Omental fat pad (tissue), 4 donors: ENCODE measurements at places on chromosomes 11 and 22.
A peak's percentile ranks its signal among the peaks of the same experiment; 100 is the strongest.

DNA sequence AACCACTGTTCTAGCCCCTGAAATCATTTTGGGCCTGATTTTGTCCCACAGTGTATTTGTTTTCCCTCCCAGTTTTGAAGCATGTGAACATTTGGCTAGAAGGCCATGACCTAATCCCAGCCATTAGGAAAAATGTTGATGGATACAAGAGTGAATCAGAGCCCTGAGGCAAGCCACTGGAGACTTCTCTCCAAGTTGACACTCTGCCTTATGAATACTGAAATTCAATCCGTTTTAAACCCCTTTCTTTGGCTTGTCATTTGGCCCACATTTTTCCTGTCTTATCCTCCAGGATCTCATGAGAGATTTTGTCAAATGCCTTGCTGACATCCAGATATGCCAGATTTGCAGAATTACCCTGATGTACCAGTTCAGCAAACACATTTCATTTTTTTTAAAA, 158.8 kb downstream of the FAT3 start:
- no peak for DNase-seq

GRCh38 chr11:119373921-119374631, 7.4 kb downstream of the USP2 start:
- peak; percentile 68 for DNase-seq

GRCh38 chr11:70112017-70112434, 33.9 kb downstream of the ANO1 start:
- no peak for DNase-seq

- no peak for DNase-seq
Observed at GRCh38 chr11:111819161-111819828, 52.1 kb downstream of the ALG9 start.

DNA sequence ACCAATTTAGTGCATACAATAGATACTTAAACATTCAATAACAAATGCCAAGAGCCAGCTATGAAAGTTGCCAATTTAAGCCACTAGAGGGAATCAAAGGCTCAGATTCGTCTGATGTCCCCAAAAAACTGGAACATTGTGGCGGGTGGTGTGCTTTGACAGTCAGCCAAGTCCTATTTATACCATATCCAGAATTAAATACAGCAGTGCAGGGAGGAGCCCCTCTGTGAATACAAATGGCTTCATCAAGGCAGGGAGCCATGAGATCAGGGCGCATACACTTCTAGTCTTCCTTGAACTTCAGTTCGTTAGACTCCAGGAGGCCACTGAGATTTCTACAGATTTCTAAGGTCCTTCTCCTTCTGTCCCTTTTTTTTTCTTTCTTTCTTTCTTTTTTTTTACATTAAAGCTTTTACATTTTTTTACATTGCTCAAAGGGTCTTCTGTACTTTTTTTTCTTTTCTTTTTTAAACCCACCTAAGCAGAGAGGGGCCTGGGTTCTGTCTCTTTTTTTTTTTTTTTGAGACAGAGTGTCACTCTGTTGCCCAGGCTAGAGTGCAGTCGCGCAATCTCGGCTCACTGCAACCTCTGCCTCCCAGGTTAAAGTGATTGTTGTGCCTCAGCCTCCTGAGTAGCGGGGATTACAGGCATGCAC, 41.5 kb upstream of the HSPA8 start:
- no peak for DNase-seq

GRCh38 chr11:6667733-6668374, 12.2 kb upstream of the DCHS1 start:
- no peak for DNase-seq

DNA sequence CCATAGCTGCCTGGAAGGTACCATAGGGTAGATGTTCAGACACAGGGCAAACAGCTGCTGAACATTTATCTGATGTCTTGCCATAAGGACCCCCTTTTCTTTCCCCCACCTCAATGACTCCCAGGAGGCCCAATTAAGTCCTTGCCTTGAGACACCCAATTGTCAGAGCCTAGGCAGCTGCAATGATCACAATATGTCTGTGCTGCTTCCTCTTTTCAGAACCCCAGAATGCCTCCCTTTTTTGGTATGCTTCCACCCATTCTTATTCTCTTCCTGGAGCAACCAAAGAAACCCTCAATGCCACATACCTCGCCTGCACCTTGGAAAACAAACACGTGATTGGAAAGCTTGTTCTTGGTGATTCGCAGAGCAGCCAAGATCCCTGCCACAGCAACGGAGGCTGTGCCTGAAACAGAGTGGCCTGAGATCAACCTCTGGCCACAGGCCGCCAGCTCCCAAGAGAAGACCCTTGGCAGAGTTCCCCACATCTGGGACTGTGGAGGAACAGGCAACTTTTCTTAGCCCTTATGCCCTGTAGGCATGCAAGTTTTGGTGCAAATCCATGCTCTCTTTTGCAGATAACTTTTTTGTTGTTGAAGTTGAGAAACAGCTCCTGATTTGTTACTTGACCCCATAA, 75.4 kb downstream of the CCDC81 start:
- DNase-seq = no peak

GRCh38 chr11:1222491-1223345, at the start of gene MUC5B:
Gene MUC5B, plus strand, starts transcription at chr11:1223066. Its CDS starts 58 bp downstream, at chr11:1223124.
- no peak for DNase-seq

DNA sequence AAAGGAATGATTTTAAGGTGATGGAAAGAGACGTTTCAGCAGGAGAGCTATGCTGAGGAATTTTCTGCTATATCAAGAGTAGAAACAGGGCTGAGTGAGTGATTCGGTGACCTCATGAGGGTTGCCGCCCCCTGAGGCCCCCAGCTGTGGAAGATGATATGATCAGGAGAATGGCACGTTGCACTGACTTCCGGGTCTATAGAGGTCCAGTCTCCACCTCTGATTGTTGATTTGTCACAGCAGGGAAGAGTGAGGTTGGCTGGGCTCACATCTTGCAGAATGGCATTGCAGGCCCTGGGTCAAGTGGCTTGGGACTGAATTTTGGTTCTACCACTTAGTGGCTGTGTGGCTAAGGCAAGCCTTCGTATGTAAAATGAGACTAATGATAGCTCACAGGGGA, 205.1 kb downstream of the SNX19 start:
- no peak for DNase-seq

GRCh38 chr11:103520792-103521191, 411.6 kb downstream of the DYNC2H1 start:
- no peak for DNase-seq

GRCh38 chr11:3796801-3797328, 489 bp downstream of the NUP98 start:
- DNase-seq = no peak

DNA sequence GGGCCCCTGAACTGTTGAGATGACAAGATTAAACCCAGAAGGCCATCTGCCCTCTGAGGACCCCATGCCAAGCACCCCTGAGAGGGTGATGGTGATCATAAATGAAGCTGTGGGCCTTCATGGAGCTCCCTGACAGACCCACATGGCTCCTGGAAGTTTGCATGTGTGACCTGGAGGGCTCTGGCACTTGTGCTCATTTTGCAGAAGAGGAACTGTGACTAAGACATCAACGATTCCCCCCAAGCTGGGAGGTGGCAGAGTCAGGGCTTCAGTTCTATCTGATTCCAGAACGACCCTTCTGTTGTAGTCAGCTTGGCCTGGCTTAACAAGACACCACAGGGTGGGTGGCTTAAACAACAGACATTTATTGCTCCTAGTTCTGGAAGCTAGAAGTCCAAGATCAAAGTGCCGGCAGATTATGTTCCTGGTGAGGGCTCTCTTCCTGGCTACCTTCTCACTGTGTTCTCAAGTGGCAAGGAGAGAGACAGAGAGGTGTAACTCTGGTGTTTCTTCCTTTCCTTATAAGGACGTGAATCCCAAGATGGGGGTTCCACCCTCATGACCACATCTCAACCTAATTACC, 46.4 kb upstream of the CD82 start:
- no peak for DNase-seq

DNA sequence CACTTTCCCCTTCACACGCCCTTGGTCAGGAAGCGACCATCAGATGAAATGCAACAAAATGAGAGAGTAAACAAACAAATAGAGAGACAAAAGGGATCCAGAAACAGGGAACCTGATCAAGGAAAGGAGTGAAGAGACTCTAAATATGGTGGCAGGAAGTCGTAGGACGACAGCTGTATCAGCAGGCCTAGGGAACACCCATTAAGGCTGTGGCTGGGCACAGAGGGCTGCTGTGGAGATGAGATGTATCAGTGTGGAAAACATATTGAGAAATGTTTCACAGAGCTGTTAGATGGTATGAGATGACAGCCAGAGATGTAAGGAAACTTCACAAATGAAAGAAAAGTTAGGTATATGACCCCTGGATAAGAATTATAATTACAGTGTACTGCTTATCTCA, 155.8 kb upstream of the MTMR2 start:
- DNase-seq = no peak

- DNase-seq = no peak
Observed at GRCh38 chr11:104033561-104033960, 2.9 kb upstream of the DDI1 start.

DNA sequence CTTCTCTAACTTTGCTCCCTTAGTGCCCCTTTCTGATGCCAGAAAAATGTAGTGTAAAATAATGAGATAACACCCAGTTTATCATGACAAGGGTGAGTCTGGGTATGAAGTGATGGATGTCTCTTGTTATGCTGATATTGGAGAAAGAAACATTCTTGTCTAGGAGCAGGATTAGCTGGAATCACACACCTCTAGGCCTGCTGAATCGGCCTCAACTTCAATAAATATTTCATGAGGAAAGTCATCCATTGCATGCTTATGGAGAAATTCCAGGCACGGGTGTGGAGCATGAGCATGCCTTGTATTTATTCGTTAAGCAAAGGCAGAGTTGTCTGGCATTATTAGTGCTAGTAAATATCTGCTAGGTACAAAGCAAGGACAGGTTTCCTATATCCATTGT, 113.4 kb downstream of the NELL1 start:
- DNase-seq = no peak

GRCh38 chr22:32967386-32968101, 90.6 kb downstream of the SYN3 start:
- no peak for DNase-seq

- DNase-seq = no peak
Observed at GRCh38 chr11:34264303-34265110, 93.3 kb downstream of the ABTB2 start.

DNA sequence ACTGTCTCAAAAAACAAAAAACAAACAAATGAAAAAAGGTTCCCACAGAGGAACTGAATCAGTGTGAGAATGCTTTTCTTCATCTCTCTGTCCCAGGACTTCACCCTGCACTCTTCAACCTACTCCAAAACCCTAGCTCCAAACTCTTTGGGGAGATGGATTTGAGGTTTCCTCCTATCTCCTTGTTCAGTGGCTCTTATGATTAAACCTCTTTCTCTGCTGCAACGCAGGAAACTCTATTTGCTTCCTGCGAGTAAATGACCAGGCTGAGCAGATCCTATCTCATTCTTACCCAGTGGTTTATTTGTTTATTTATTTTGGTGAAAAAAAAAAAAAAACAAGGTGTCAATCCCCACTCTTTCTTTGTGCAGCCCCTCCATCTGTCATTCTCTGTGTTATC, 12.0 kb downstream of the SLC6A5 start:
- no peak for DNase-seq

GRCh38 chr11:131633921-131634715, 263.7 kb downstream of the NTM start:
- no peak for DNase-seq
